Foreskin keratinocyte (primary cell): ENCODE measurements at places on chromosomes 5 and 9.

GRCh38 chr5:145906401-145906800 lies 30.0 kb upstream of the SH3RF2 start:
- DNase-seq: no peak

DNA sequence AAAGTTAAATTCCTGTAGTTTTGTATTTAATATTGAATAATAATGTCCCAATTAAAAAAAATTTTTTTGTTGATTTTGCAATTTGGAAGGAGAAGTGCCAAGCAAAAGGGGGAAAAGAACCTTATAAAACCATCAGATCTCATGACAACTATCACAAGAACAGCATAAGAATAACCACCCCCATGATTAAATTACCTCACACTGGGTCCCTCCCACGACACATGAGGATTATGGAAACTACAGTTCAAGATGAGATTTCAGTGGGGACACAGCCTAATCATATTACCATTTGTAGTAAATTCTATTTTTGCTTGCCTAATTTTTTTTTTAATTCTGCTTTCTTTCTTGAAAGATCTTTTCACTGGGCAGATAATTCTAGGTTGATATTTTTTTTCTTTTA lies 33.4 kb upstream of the FCHO2 start:
- DNase-seq: no peak

DNA sequence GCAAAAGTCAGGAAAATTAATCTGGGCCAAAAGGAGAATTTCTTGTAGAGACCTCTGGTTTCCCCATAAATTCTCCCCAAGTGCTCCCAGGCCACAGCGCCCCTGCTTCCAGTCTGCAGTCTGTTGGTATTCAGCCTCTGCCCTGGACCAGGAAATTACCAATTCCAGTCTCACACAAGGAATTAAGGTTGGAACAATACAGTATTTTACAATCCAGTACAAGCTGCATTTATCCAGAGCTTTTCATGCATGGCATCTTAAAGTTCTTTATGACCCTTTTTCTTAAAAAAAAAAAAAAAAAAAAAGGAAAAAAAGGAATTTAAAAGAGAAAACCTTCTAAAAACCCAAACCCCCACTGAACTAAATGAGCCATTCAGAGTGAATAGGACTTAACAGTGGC lies 139.6 kb upstream of the RANBP3L start:
- DNase-seq: no peak

- DNase-seq: no peak
Observed at GRCh38 chr9:134770972-134771971, 109.3 kb upstream of the FCN2 start.

- DNase-seq: peak; percentile 25
Observed at GRCh38 chr9:123928533-123929176, 1.3 kb downstream of the DENND1A start.

- no peak for DNase-seq
Observed at GRCh38 chr5:30042677-30043076, 1150.8 kb upstream of the CDH6 start.

DNA sequence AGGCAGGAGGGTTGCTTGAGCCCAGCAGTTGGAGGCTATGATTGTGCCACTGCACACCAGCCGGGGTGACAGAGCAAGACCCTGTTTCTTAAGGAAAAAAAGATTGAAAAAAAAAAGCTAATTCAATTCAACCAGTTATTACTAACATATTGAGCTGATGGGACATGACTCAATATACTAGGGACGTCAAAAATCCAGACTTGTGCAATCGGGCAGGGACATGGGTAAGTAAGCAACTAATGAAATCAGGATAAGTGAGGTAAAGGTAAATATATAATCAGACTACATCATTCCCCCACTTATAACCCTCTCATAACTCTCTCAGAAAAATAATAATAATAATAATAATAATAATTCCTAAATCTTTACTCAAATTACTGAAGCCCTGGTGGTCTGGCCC lies 975 bp upstream of the HAVCR1 start:
- no peak for DNase-seq

GRCh38 chr5:78288246-78288645 lies 6.3 kb downstream of the AP3B1 start:
- DNase-seq: no peak

DNA sequence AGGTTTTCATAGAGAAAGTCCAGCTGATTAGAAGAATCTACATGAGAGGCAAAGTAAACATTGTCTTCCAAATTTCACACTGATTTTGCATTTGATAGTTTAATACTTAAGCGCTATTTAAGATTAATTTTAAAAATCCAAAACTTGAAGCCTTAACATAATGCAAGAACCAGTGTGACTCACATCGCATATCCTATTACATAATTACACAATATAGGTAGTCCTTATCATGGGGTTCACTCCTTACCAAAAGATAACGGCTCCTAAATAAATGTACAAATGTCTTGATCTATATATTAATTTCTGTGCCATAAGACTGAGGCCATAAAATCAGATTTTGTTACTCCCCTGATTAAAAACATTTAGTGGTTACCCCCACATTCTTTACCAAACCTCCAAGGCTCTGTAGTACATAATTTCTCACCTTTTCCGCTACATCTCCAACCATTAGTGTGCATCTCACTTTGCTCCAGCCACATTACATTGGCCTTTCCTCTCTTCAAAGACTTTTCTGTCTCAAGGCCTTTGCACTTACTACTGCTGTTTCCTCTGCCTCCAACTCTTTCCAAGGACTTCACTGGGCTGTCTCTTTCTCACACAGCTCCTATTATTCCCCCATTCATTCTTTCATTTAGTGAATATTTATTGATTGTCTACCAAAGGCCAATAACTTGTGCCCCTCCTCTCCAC lies 1.0 kb downstream of the RIOK2 start:
- DNase-seq: no peak

DNA sequence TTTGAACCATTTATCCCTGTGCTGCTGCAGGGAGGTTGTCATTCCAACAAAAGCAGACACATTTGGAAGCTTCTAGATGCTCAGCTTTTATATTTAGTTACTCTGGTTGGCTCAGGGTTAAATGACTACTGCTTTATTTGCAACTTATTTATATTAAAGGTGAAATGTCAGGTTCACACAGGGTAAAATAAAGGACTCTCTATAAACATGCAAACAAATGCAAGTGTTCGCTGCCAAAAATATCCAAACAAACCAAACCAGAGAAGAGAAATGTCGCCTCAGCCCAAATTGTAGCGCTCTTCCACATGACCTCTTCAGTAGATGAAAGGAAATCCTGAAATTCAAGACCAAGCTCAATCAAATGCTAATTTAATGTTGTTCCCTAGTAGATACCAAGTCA lies 57.0 kb upstream of the LIFR start:
- no peak for DNase-seq

DNA sequence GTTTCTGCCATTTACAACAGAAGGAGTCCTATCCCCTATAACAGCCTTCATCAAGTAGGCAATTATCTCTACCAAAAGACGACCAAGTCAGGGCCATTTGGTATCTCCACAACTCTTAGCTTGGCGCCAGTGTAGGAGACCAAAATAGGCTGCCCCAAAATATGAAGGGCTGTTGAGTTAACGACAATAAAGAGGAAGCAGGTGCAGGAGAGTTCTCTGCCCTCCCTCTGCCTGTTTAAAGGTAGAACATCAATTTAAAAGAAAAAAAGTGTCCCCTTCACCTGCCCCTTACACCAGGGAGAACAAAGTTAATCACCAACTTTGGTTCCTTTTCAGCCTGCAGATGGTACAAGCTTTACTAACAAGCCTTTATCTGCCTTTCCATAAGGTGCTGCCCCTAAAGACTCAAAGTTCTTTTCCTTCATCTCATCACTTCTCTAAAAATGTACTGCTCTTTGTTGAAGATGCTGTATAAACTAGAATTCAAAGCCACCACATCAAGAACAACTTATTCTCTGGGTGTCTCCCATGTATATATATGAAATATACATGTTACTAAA lies 33.3 kb downstream of the PPP1R2B start:
- no peak for DNase-seq

DNA sequence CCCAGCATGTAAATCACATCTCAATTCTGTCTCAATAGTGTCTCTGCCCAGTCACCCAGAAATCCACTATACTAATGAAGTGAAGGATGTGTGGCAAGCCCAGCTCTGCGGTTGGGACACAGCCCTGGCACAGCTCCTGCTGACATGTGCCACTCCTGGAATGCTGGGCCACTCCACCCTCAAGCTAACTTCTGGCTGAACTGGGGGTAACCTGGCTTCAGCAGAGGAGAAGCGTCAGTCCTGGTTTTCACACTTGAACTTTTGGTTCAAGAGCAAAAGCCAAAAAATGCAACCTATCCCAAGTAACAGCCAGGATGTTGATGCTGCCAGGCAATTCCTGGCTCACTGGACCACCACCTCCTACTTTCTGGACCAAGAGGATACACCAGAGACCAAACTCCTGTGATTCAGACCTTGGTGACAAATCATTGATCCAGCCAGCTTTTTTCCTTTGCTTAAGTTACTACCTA lies 86.4 kb downstream of the ARRDC3 start:
- DNase-seq: no peak

DNA sequence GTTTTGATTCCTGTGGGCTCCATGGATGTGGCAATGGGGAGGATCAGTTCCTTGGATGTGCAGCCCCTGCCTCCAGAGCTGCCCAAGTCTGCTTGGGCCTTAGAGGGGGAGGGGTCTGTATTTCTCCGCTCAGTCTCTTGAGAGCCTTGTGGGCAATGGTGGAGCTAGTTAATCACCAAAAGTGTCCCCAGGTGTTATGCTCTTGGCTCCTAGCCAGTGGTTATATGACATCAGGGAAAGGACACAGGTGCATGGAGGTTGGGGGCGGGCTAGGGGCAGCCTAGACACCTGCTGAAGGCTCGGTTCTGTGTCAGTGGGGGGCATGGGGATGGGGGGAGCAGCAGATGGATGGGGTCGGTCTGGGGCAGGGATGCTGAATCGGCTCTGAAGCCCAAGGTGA lies 12.4 kb upstream of the ARAP3 start:
- no peak for DNase-seq

DNA sequence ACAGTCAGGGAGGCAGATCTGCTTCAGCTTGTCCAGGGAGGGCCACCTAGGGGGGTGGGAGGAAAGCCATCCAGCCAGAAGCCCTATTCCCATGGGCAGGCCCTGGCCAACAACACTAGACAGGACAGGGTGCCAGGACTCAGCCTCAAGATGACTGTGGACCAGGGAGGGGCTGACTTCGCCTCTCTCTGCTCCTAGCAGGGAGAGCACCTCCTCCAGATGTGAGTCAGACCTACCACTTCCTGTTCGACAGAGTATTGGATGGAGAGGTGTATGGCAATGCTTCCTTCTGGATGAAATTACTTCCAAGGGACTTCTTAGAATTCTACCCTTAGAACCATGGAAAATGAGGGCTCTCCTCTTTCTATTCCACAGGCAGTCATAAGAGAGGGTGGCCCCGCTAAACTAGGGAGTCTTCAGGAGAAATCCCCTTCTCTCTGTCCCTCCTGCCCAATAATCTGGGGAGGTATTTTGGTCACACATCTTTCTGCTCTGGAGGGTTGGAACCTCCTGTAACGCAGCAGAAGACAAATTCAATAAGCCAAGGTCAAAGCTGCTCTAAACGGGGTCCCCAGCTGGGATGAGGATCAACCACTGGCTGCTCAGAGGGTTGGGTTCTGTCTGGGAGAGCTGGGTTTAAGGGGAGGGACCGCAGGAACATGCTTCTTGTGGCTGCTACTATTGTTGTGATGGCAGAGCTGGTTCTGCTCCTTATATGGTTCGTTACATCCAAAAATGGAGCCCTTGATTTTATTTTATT lies 23.2 kb upstream of the RCL1 start:
- no peak for DNase-seq

- DNase-seq: no peak
Observed at GRCh38 chr9:93149361-93149760, 15.3 kb upstream of the NINJ1 start.

- DNase-seq: no peak
Observed at GRCh38 chr5:546376-546908, 22.2 kb upstream of the SLC9A3 start.

- no peak for DNase-seq
Observed at GRCh38 chr5:96121364-96121763, 159.7 kb upstream of the ELL2 start.

GRCh38 chr9:134344068-134344799 lies 18.0 kb downstream of the RXRA start:
- DNase-seq: no peak

- no peak for DNase-seq
Observed at GRCh38 chr9:78005231-78006002, 26.2 kb downstream of the GNAQ start.

- DNase-seq: no peak
Observed at GRCh38 chr9:77511525-77511924, 136.6 kb downstream of the GNA14 start.

GRCh38 chr5:31847354-31847753 lies 208.4 kb downstream of the PDZD2 start:
- DNase-seq: no peak
